Naive B cell (primary cell): ENCODE measurements at places on chromosomes 7 and 10.

GRCh38 chr10:36412942-36413341, 712.5 kb upstream of the ANKRD30A start:
- no peaks in the 10 kb centered on the region for H3K4me1 ChIP-seq
- no peak overlapping the region for H3K27ac ChIP-seq
- no peak overlapping the region for H3K4me3 ChIP-seq
- no peaks in the 10 kb centered on the region for H3K27me3 ChIP-seq
- peaks cover 5% of the 10 kb centered on the region for H3K36me3 ChIP-seq
- no peak for DNase-seq

DNA sequence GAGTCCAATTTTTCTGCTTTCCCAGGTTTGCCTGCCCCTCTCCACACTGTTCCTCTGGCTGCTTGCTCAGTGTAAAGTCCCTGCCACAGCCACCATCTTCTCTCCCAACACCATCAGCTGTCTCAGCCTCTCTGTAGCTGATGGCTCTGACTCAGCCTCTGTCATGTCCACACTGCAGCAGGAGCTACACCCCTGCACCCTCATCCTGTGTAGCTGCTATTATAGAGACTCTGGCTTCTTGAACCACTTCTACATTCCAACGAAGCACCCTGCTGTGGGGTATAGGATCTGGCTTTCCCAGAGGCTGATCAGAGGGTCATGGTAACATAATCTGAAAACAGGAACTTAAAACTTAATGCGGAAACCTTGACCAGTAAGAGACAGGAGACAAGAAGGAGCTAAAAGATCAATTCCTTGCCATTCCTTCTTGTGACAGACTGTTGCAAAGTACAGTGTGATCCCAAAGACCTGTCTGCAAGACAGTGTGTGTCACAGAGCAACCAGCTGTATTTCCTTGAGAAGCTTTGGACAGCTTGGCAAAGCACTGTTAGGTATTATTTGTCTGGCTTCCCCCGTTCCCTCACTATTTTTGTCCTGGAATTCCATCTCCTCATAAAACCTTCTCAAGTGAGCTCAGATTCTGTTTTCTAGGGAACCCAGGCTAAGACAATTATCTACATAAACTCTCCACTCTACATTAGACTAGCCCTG, 42.3 kb downstream of the NRCAM start:
- no peak for DNase-seq
- H3K27me3 ChIP-seq, result peaks cover 10% of the 10 kb centered on the region
- H3K4me3 ChIP-seq, result peak overlapping the region; percentile 60
- no peak overlapping the region for H3K27ac ChIP-seq
- peaks cover 42% of the 10 kb centered on the region for H3K4me1 ChIP-seq

DNA sequence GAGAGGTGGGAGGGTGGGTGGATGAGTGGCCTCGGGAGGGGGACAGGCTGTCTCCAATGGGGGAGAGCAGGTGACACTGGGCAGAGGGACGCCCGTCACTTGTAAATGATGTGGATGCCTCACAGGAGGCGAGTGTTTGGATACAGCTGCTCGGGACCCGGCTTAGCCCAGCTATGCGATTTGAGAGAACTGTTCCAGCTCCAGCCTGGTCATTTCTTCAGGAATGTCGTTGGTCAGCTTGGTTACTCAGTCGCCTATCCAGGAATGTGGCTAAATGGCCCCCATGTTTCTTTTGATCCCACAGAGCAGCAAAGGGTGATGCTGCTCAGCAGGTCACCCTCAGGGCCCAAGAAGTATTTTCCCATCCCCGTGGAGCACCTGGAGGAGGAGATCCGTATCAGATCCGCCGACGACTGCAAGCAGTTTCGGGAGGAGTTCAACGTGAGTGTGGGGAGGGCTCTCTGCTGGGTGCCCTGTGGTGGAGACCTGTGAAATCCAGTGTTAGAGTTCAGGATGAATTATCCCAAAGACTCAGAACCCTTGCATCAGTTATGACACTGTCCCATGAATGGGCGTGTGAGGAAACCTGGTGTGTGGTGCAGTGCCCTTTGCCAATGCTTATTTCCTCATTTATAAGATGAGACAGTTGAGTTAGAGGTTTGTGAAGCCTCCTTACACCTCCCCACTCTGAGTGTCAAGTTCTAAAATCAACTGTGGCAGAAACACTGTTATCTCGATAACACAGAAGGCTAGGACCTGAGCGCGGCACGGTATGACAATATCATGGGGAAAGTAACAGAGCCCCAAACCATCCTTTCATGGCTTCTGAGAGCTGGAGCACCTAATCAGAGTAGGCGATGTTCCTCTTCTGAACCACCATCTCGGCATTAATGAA, 76.8 kb downstream of the MKI67 start:
- no peak overlapping the region for H3K4me3 ChIP-seq
- H3K27me3 ChIP-seq, result no peaks in the 10 kb centered on the region
- H3K36me3 ChIP-seq, result no peaks in the 10 kb centered on the region
- peaks cover 67% of the 10 kb centered on the region for H3K4me1 ChIP-seq
- DNase-seq, result no peak

- H3K4me3 ChIP-seq, result no peak overlapping the region
- H3K36me3 ChIP-seq, result no peaks in the 10 kb centered on the region
Measured at GRCh38 chr10:69673521-69673920, 43.5 kb downstream of the FAM241B start.

DNA sequence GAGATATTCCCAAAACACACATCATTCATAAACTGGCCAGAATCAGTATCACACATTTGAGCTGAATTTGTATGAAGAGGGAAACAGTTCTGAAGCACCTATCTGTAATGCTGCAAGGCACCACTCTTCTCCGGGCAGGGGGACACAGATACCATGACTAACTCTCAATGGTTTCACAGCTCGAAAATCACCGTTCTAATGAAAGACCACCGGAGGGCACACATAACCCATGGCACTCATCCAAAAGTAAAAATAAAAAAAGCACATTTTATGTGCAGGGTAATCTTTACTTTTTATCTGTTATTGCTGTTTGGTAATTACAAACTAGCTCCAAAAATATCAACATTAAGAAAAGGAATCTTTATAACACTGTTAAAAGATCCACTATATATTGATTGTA, 137.5 kb downstream of the PARD3 start:
- no peak overlapping the region for H3K4me3 ChIP-seq
- H3K27ac ChIP-seq, result no peak overlapping the region
- H3K36me3 ChIP-seq, result no peaks in the 10 kb centered on the region

- peaks cover 5% of the 10 kb centered on the region for H3K36me3 ChIP-seq
- H3K27me3 ChIP-seq, result no peaks in the 10 kb centered on the region
- H3K4me3 ChIP-seq, result no peak overlapping the region
- no peak for DNase-seq
Measured at GRCh38 chr10:29443745-29444523, 155.1 kb downstream of the LYZL1 start.

DNA sequence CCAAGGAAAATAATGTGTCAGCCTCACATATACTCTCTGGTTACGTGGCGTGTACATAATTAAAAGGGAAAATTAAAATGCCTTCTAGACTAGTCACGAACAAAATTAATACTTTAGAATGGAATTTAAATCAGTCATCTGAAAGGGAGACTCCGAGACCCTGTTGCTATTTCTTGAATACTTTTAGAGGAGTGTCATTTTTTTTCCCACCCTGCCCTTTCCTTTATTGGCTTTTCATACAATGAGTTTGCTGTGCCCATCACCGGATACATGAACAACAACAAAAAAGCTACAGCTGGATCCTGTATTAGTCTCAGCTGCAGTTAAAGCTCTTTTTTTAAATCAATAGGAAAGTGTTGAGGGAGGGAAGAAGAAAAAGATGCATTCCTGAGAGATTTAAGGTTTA, 20.1 kb downstream of the CYTH3 start:
- no peak overlapping the region for H3K4me3 ChIP-seq
- no peak overlapping the region for H3K27ac ChIP-seq
- no peaks in the 10 kb centered on the region for H3K27me3 ChIP-seq
- peaks cover 6% of the 10 kb centered on the region for H3K36me3 ChIP-seq

GRCh38 chr7:100655908-100656674, at the start of gene ACTL6B:
TSS of gene ACTL6B (minus strand) at chr7:100656448. CDS start at chr7:100656354, 94 bp downstream.
- no peaks in the 10 kb centered on the region for H3K4me1 ChIP-seq
- DNase-seq, result no peak
- H3K27me3 ChIP-seq, result peaks cover 71% of the 10 kb centered on the region

DNA sequence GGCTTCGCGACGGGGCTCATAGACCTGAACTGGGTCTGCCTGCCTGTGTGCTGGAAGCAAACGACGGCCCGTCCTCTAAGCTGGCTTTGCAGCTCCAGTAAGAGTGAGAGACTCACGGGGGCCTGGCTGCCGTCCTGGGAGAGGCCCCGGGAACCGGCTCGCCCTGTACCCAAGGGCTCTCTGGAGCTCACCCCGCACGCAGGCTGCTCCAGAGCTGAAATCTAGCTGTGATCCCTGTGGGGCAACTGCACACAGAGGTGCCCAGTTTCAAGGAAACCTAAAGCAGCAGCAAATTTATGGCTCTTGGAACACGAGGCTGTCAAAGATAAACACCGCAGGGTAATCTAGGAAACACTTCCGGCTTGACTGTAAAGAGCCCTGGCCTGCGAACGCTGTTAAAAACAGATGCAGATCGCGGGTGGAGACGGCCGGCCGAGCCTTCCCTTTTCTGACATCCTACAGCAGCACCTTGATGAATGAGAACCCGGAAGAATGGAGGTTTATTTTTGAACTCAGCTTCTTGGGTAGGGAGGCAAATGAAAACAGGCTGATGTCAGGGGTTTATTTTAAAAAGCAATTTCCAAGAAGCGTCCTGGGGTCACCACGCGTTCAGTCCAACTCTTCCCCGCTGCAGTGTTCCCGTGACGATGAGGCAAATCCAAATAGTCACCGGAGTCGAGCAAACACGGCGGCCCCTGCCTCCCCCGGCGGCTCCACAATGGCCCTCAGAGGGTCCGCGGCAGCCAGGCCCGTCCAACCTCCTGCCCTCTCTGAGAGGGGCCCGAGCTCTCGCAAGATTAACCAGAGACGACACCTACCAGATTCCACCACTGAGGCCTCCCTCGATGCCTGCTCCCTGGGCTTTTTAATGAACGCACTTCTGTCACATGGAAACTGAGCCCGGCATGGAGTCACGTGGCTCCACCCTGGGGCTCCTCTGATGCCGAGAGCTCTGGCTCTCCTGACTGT, 29.6 kb downstream of the AMZ1 start:
- H3K27me3 ChIP-seq, result no peaks in the 10 kb centered on the region
- peak; percentile 57 for DNase-seq
- H3K36me3 ChIP-seq, result peaks cover 10% of the 10 kb centered on the region
- peaks cover 75% of the 10 kb centered on the region for H3K4me1 ChIP-seq

DNA sequence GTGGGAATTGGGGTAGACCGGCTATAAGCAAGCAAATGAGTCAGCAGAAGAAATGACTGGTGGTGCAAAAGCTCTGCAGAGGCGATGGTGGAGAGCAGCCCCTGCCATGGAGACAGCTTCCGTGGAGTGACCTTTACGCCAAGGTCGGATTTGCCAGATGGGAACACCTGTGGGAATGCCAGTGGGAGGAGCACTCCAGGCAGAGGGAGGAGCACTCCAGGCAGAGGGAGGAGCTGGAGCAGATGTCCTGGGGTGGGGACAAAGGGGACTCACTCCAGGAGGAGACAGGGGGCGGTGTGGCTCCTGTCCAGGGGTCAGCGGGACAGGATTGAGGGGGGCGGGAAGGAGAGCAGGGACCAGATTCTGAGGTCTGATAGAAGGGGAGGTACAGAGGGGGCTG, 258.8 kb upstream of the CTBP2 start:
- DNase-seq, result no peak
- H3K27me3 ChIP-seq, result peaks cover 24% of the 10 kb centered on the region
- H3K27ac ChIP-seq, result no peak overlapping the region
- H3K4me1 ChIP-seq, result no peaks in the 10 kb centered on the region
- no peak overlapping the region for H3K4me3 ChIP-seq

GRCh38 chr7:117062300-117062699, 109.0 kb downstream of the ST7 start:
- no peaks in the 10 kb centered on the region for H3K36me3 ChIP-seq
- H3K4me1 ChIP-seq, result no peaks in the 10 kb centered on the region
- H3K27me3 ChIP-seq, result peaks cover 10% of the 10 kb centered on the region

DNA sequence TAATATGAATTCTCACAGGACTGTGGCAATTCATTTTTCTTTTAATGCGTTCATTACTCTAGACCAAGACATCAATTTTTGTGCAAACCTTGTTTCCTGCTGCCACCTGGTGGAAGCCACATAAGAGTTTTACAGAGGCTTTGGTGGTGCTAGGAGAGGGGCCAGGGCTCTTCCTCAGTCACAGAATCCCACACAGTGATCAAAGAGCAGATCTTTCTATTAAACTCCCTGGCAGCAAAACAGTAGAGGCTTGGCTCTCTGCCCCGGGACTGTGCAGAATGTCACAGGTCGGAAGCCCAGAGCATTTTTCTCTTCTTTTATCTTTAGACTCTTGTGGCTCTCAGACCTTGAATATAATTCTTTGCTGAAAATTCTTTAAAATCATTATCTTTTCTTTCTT, 506.4 kb upstream of the C7orf33 start:
- no peak overlapping the region for H3K27ac ChIP-seq
- H3K27me3 ChIP-seq, result no peaks in the 10 kb centered on the region
- DNase-seq, result peak; percentile 2
- H3K4me3 ChIP-seq, result no peak overlapping the region

DNA sequence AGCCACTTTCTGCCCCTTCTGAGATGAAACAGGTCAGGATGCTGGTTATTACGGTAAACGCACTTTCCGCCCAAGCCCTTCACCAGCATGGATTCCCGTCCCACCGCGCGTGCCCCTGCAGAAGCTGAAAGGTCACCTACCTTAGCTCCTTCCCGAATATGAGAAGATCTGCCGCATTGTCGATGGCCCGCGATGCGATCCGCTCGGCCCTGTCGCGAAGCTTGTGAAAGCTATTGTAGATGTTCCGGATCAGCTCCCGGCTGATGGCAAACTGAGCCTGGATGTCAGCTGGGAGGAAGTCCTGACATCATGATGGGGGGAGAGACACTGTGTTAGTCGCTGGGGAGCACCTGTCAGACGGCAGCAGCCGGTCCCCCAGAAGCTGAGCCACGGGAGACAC, 22.1 kb downstream of the NUDT1 start:
- peak overlapping the region; percentile 98 for H3K27ac ChIP-seq
- H3K4me1 ChIP-seq, result peaks cover 47% of the 10 kb centered on the region
- H3K27me3 ChIP-seq, result no peaks in the 10 kb centered on the region
- H3K36me3 ChIP-seq, result peaks cover 17% of the 10 kb centered on the region
- no peak overlapping the region for H3K4me3 ChIP-seq
- DNase-seq, result no peak

DNA sequence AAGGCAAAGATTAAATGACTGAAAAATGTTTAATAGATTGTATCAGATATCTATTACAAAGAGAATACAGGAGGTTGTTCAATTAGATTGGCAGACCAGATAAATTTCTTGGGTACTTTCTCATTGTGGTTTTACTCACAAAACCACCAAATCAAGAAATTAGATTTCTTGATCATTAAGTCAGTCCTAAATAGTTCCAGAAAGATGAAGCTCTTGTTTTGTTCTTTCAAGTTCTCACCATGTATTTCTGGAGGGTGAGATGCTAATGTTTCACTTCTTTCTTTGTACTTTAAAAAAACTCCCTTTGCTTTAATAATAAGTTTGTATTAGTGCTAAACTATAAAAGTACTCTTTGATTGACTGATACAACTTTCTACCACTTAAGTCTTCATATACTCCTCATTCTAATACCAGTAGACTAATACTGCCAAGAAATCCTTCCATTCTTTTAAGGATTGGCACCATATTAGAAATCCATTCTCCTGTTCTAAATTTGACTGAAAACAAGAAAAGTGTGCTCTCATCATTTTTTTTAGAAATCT, 69.4 kb downstream of the RNF133 start:
- H3K27ac ChIP-seq, result no peak overlapping the region
- no peak overlapping the region for H3K4me3 ChIP-seq
- H3K36me3 ChIP-seq, result no peaks in the 10 kb centered on the region
- no peaks in the 10 kb centered on the region for H3K4me1 ChIP-seq
- H3K27me3 ChIP-seq, result no peaks in the 10 kb centered on the region
